Adipocyte (in vitro differentiated cells): ENCODE measurements at places on chromosomes 4 and X.

DNA sequence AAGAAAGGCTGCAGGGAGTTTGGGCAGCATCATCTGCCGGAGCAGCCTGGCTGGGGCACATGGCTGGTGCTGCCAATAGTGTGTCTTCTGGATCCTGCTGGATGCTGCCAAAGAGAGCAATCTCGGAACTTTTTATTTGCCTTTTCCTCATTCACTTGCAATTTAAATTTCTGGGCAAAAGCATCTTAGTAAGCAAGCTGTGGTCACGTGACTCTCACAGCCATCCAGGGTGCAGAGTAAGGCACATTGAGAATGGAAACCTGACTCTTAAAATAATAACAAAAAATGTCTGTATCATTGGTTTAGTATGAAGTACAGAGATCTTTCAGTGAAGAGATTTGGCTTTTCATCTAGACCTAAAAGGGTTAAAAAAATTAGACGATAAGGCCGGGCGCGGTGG is 910.3 kb downstream of the STIM2 start:
- no peak for DNase-seq

DNA sequence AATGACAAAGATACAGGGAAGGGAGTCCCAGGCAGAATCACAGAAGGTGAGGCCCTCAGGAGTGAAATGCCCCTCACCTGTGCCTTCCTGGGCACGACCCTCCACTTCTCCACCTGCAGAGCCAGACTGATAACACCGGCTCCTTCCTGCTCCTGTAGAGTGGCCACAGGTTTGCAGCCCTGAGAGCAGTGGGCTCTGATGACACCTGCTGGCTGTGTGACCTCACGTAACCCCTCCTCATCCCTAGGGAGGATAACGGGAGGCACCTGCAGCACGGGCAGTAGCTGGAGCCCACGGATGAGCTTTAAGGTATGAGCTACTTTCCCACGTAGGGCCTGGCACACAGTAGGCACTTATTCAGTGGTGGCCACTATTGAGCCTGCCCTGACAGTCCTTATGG is 25.5 kb upstream of the MAN2B2 start:
- DNase-seq: no peak

DNA sequence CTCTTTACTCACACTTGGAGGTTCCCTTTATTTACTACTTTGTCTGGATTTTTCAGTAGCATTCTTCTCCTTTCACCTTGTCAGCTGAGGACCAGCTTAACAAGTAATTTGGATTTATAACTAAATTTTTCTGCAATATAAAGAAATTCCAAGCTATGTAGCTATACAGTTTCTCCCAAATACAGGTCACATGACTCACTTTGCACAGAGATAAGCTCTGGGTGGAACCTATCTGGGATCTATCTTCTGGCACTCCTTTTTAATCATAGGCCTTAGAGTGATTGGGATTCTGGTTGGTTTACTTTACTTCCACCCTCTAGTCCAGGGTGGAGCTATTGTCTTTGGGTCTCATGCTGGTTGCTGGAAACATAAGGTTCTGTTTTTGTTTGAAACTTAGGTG is 34.9 kb upstream of the STK26 start:
- no peak for DNase-seq

DNA sequence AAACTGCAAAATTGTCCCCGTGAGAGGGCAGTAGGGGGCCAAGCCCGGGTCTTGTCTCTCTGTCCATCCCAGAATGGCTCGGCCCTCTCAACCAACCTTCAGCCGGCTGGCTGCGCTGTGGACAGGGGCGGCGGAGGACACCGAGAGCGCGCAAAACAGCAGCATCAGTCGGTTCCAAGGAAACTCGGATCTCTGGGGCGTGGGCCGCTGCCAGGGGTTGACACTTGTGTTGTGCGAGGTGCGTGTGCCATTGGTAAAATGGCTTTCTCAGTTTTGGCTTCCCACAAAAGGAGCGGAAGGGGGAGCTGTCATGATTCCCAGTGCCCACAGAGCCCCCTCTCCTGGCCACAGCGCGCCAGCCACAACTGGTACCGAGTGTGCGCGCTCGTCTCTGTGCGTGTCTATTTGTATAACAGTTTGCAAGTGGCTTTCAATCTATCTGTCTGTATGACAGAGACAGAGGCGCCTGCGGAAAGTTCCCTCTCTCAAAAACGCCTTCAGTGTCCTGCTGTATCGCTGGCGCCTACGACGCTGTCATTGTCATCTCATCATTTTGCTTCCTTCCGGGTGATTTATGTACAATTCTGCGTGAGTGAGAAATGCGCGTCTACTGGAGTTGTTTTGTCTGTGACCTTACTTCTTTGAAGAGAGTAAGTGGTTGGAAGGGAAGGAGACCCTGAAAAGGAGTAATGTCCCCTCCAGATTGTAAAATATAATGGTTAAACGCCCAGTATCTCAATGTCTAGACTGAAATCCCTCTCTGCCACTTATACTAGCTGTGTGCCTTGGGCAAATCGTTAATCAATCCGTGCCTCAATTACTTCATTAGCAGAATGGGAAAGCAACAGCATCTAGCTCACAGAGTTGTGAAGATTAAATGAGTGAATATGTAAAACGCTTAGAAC is 1.8 kb downstream of the DKK2 start:
- peak; percentile 80 for DNase-seq

DNA sequence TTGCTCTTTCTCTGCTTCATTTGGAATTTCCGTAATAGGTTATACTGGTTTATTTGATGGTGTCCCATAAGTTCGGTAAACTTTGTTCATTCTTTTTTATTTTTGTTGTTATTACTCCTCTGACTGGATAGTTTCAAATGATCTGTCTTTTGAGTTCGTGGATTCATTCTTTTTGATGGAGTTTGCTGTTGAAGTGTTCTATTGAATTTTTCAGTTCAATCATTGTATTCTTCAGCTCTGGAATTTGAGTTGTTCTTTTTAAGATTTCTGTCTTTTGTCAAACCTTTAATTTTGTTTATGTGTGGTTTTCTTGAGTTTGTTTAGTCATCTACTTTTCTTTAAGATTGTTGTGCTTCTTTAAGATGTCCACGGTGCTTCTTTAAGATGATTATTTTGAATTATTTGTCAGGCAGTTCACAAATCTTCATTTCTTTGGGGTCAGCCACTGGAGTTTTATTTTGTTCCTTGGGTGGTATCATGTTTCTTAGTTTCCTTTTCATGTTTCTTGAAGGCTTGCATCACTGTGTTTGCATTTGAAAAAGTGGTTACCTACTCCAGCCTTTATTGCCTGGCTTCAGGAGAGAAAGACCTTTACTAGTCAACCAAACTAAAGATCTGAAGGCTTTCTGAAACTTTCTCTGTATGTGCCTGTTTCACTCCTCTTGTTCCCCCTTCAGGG is 154.8 kb upstream of the ANXA3 start:
- no peak for DNase-seq

GRCh38 chrX:46642145-46642544 is 68.6 kb downstream of the CHST7 start:
- peak; percentile 53 for DNase-seq

DNA sequence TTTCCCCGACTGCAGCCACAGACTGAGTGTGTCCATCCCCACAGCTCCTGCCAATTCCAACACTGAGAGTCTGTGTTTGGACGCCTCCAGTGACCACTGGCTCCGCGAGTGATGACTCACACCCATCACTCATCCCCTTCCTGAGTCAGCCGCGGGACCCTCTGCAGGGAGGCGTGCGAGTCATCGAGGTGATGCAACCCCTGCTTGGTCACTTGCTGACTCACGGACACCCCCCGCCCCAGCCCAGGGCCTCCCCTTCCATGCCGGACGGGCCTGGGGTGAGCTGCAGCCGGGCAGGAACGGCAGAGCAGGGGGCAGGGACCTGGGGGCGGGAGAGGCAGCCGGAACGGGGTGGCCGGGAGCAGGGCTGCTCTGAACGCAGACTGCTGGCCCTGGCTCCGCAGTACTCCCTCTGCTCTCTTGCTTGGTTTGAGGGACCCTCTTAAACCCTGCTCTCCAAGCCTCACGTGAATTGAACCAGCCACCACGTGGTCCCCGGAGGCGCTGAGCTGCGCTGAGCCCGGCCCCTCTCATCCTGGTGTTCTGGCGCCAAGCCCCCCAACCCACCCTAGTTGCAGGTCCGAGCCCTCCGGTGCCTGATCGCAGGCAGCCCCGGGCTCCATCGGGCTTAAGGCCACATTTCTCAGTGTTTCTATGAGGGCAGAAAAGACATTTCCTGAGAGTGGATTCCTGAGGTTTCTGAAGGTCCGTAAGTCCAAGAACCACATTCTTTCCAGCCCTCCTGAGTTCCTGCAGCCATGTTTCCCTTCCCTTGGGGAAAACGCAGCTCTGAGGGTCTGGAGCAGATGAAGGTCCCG is 32.4 kb downstream of the FGFRL1 start:
- peak; percentile 99 for DNase-seq

- DNase-seq: peak; percentile 36
Measured at GRCh38 chrX:11664211-11665167, 1.2 kb downstream of the ARHGAP6 start.

- no peak for DNase-seq
Measured at GRCh38 chr4:129788486-129788885, 692.5 kb downstream of the C4orf33 start.

DNA sequence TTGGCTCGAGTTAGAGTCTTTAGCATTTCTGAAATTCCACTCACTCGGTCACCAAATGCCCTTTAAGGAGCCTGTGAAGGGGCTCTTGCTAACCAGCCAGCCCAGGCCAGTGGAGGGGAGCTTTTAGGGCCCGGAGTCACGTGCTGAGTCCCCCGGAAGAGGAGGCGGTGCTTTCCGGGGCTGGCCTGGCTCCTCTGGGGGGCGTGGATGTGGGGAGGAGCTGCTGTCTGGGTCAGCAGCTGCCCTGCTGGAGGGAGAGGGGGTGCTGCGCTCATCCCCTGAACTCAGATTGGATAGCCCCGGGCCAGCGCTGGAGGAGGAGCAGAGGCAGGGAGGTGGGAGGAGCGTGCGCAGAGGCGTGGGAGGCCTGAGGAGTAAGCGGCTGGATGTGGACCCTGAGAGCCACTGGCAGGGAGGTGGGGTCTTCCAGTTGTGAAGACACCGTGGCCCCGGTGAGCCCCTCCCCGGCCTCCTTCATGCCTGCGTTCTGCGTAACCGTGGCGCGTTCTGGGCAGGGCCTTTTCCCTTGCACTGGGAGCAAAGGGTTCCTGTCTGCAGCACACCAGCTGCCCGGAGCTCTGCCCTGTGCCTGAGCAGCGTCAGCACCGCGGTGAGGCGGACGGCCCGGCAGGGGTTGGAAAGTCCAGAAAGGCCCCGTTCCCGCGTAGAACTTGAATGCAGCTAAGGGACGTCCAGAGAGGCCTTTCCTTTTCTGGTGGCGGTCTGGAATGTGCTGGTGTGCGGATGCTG is 19.7 kb downstream of the MAEA start:
- DNase-seq: peak; percentile 95

DNA sequence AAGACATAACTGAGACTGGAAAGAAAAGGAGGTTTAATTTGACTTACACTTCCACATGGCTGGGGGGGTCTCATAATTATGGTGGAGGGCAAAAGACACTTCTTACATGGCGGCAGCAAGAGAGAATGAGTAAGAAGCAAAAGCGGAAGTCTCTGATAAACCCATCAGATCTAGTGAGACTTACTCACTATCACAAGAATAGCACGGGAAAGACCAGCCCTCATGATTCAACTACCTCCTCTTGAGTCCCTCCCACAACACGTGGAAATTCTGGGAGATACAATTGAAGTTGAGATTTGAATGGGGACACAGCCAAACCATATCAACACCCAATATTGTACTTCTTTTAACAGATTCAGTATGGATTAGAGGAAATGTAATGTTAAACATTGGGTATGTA is 646.6 kb downstream of the ANKRD50 start:
- DNase-seq: no peak

DNA sequence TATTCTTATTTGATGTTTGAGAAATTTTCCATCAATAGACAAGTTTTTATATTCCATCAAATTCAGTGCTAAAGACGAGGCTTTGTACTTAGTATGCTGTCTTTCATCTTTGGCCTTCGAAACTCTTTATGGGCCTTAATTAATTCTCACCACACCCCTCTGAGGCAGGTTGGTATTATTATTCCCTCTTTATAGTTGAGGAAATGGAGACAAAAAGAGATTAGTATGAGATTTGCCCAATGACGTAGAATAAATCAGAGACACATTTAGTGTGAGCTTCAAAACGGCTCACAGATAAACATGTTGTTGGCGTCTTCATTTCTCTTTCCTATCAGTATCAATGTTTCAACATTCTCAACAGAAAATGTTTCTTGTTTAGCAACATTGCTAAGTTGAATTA is 35.9 kb upstream of the PTPN13 start:
- DNase-seq: no peak

DNA sequence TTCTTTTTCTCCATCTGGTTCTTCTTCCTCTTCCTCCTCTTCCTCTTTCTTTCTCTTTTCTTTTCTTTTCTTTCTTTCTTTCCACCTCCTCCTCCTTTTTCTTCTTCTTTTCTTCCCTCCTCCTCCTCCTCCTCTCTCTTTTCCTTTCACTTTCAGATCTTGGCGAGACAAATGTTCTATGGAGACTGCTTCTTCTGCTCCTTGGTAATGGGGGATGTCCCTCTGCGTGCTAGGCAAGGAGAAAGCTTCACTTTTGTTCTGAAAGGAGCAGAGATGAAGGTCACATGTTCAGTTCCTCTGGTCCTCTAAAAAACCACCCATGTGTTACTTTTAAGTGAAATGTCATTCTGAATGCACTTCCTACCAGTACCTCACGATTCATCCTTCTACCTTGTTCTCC is 33.2 kb downstream of the NBDY start:
- DNase-seq: no peak

- DNase-seq: no peak
Measured at GRCh38 chrX:150223176-150224015, 139.7 kb upstream of the MAMLD1 start.

- peak; percentile 34 for DNase-seq
Measured at GRCh38 chrX:135740681-135741149, 27.3 kb downstream of the CT45A1 start.

GRCh38 chr4:16443504-16444088 is 217.3 kb upstream of the TAPT1 start:
- peak; percentile 55 for DNase-seq

DNA sequence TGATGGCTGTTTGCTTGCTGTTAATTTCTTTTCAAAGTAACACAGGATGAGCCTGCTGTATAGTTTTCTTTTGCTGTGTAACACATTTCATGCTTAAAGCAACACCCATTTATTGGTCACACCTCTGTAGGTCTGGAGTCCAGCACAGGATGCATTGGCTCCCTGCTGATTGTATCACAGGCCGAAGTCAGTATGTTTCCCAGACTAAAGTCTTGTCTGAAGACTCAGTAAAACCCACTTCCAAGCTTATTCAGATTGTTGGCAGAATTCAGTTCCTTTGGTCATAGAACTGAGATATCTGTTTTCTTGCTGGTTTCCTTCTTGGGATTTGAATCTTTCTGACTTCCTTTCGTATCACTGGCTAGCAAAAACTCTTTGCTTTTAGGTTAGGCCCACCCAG is 54.3 kb downstream of the LRP2BP start:
- no peak for DNase-seq

- DNase-seq: peak; percentile 77
Measured at GRCh38 chrX:2967998-2968909, 38.1 kb upstream of the ARSH start.

DNA sequence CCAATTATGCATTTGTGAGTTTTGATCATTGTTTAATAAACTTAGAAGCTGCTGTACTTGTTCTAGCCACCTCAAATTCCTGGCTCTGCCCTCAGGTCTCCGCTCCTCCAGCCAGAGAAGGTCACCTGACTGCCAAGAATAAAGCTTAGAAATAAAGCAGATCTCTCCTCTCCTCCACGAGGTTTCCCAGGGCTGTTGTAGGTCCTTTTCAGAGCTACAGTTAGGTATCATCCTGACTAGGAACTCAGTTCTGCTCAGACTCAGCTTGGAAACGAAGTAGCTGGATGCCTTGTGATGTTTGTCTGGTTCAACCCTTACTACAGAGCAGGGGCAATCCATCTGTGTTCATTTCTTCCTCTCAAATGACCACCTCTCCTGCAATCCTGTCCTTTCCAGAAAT is 79.1 kb upstream of the RAPGEF2 start:
- DNase-seq: no peak
